ENCODE measurements at places on chromosomes 2 and 18.

- peak; percentile 41 for DNase-seq
Observed at GRCh38 chr18:6997808-6998207, 119.8 kb downstream of the LAMA1 start.

DNA sequence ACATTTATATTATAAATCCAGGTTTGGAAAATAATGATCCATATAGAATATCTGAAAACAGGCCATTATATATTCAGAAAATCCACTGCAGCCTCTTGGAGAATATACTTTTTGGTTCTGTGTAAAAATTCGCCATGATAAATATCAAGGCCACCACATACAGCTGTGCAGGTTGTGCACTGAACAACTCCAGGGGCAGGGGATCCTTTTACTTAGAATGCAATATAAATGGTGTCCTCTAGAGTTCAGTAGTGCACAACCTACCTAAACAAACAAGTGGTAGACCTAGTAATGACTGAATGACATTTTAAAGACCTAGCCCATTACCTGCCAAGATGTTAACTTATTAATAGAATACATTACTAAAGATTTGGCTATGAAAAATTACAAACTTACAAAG is 22.4 kb downstream of the MOGAT1 start:
- peak; percentile 38 for DNase-seq

DNA sequence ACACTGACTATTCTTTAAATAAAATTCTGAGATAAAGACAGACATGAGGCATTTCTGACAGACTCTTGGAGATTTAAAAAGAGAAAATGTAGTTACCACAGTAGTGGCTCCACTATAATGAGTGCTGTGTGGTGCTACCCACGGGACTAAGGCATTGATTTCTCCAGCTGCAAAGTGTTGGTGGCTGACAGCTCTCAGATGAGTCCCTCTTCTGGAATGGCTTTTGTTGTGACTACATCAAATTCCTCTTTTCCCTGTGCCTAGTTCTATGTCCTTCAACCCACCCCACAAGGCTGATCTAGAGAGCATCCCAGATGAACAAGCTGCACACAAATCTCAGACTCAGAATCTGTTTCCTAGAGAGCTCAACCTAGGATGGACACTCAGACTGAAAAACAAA is 884.8 kb upstream of the ZEB2 start:
- DNase-seq = no peak

DNA sequence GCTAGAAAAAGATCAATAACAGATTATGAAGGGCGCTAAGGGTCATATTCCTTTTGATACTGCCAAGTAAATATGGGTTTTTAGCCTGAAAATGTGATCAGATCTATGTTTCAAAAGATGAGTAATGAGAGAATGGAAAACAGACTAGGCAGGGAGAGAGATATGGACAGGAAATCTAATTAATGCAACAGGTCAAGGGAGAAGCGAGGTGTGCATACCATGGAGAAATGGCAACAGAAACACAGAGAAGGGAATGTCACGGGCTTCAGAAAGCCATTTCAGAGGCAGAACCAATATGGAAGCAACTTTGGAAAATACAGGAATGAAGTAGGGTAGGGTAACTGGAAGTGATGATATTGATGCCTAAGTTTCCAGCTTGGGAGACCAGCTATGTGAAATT is 69.3 kb downstream of the SIGLEC15 start:
- DNase-seq = no peak

DNA sequence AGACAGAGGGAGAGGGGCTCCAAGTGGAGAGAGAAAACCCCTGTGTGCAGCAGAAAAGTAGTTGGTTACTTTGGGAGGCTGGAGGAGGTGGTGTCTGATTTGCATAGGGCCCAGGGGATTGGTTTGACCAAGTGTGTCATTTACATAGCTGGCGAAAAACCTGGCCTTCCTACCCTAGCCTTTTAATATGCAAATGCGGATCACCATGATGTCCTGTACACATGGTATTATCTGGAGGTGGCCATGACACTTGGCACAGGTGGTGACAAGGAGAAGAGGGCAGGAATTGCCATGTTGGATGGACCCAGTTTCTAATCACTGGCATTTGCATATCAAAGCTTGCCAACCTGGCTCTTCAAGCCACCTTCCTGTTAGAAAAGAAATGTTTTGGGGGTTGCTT is 120.8 kb upstream of the CHAC2 start:
- no peak for DNase-seq

DNA sequence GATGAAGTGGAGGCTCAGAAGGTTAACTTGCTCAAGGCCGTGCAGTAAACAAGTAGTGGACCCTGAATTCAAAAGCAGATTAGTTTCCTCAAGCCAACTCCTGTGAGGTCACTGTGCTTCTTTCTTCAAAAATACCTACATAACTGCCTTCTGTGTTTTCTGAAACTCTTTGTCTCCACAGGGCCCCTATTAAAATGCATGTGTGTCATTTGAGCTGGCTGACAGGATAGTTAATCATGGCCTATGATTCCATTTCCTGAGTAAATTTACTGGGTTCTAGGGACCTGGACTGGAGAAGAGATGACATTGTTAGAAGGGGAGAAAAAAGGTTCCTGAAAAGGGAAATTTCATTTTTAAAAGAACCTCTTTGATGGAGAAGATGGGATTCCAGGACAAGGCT is 12.9 kb upstream of the DTNA start:
- no peak for DNase-seq

DNA sequence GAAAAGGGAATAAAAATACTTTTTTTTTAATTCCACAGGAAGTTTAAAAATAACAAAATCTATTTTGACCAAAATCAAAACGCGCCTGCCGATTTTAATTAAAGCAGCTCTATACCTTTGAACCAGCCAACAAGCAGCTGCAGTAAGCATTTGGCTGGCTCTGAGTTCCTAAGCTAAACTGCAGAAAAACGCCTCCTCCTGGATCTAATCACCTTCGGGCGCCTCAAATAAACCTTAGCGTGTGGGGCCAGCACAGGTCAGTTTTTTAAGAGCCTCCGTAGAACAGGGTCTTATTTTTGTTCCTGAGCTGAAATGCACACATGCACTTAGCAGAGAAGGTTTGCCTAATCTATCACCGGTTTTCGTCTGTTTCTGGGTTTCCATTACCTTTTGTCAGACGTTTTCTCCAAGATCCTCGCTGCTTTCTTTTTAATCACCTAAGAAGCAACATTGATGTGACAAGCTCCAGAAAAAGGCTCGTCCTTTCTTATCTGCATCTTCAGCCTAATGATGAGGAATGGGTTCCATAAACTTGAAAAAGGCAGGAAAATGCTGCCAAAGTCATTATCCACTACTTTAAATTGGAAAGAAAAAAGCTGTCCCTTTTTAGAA is 64.7 kb upstream of the HNRNPA3 start:
- DNase-seq = no peak

GRCh38 chr18:46946656-46947282 is 29.4 kb downstream of the KATNAL2 start:
- DNase-seq = peak; percentile 79

GRCh38 chr18:25075331-25075730 is 276.6 kb downstream of the ZNF521 start:
- no peak for DNase-seq

Data from amniotic epithelial cell (primary cell).